PC-9 (cell line): ENCODE measurements at places on chromosomes 5 and 9. TPM values are rescaled to one million over a fixed set of nuclear protein-coding genes. Genes with fewer than 3 reads are reported as not detected.
A peak's percentile ranks its signal among the peaks of the same experiment; 100 is the strongest.

DNA sequence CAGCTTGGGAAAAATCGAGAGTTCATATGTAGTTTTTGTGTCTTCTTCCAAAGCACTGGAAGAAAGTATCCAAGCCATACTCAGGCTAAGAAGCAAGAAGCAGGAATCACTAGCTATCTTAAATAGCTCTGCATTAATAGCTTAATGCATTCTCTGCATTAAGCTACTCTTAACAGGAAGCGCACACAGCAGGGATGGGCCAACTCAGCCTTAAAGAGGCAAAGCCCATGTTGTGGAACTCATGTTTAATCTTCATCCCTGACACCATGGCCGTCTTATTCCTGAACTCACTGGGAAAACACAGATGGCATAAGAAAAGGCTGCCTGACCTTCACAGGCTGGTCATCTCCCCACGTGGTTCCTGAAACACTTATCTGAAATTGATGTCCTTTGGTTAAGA, 18.7 kb upstream of the ICE1 start:
- no peak for DNase-seq
- H3K4me3 ChIP-seq = no peak overlapping the region
- no peaks in the 10 kb centered on the region for H3K36me3 ChIP-seq
- H3K27ac ChIP-seq = no peak overlapping the region

DNA sequence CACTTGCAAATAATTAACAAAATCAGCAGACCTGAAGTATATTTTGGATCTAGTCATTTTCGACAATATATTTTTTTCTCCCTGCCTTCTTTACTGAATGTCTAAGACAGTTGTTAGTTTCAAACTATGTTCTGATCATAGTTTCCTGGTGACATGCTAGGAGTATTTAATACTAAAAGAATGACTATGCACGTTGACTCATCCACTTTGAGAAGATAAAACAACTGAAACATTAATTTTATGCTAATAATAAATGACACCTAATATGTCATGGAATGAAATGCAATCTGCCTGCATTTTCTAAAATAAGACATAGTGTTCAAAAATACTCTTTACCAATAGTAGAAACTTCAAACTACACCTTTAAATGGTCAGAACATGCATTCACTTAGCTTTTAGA, 2123.7 kb upstream of the C9orf72 start:
- no peak overlapping the region for H3K4me3 ChIP-seq
- no peak for DNase-seq
- H3K4me1 ChIP-seq = no peaks in the 10 kb centered on the region

GRCh38 chr9:101574731-101575333, 19.9 kb downstream of the PPP3R2 start:
- no peak overlapping the region for H3K4me3 ChIP-seq
- H3K27ac ChIP-seq = no peak overlapping the region
- no peaks in the 10 kb centered on the region for H3K27me3 ChIP-seq
- H3K4me1 ChIP-seq = no peaks in the 10 kb centered on the region
- no peak for DNase-seq

DNA sequence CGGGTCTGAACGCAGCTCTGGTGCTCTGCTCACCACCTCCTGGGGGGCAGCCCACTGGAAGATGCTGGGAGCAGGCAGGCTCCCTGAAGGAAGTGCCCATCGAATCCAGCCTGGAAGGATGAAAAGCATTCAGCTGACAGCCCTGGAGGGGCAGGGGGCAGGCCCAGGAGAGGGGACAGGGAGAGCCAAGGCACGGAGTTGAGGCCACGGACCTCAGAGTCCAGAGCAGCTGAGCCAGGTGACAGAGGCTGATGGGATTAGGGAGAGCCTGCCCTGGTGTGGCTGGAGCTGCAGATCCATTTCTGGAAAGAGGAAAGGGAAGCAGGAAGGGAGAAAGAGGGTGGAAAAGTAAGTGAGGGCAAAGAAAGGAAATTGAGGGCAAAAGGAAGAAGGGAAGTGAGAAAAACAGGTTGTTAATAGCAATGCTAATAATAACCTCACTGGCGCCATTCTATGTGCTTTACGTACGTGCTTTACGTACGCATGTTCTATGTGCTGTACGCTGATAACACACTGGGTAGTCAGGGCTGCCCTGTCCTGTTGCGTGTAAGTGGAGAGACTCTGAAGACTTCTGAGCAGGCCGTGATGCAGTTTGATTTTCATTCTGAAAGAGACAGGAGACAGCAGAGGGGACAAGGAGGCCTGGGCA, 52.6 kb downstream of the LMX1B start:
- no peaks in the 10 kb centered on the region; the same call in 1 of the 2 replicates for H3K27me3 ChIP-seq
- H3K27ac ChIP-seq = no peak overlapping the region
- peaks cover 39% of the 10 kb centered on the region for H3K4me1 ChIP-seq
- H3K4me3 ChIP-seq = no peak overlapping the region
- H3K36me3 ChIP-seq = no peaks in the 10 kb centered on the region

DNA sequence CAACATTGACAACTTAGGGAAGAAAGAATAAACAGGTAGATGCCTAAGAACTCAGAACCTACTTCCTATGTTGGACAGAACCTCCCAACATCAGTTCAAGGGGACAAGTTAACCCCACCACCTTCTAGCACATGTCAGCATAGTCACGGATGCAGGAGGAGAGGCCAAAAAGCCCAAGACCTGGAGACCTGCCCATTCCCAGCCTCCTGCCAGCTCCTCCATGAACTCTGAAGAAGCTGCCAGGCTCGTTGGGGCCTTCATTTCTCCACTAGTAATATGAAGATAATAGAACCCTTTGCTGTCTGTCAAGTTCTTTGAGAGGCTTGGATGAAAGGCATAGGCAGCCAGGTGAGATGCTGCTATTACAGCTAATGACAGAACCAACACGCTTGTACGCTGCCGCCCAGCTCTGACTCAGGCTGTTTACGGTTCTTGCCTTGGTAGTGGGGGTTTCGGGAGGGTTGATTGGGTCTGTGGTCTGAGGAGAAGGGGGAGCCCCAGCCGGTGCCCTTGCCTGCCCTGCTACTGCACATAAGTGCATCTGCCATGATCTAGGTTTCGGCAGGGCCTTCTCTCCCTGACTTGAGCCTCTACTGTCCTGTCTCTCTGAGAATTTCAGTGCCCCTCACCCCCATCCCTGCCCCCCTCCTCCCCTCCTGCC, 82.2 kb downstream of the NRG2 start:
- H3K27ac ChIP-seq = no peak overlapping the region
- DNase-seq = no peak
- H3K4me1 ChIP-seq = 0 out of 2 replicates have a peak, but pooled peaks cover 7% of the 10 kb centered on the region
- no peaks in the 10 kb centered on the region for H3K36me3 ChIP-seq

GRCh38 chr5:62298118-62298517, 7.9 kb upstream of the KIF2A start:
- H3K27me3 ChIP-seq = no peaks in the 10 kb centered on the region
- no peak for DNase-seq
- H3K4me1 ChIP-seq = peaks cover 18% of the 10 kb centered on the region
- no peak overlapping the region for H3K27ac ChIP-seq
- H3K36me3 ChIP-seq = no peaks in the 10 kb centered on the region
- no peak overlapping the region for H3K4me3 ChIP-seq

DNA sequence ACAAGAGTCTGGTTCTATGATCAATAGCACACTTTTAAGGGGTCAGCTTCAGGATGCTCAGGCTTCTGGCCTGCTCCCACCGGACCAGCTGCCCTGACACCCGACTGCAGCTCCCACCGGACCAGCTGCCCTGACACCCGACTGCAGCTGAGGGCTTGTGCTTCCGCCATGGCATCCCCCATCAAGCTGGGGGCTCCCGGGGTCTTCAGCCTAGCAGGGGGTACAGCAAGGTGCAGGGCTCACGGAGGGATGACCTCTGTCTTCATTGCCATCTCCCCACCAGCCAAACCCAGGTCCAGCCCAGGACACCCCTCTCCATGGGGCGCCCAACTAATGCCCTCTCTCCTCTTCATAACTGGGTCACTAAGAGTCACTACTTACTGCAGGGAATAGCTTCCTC, 1.9 kb downstream of the FLT4 start:
- no peaks in the 10 kb centered on the region for H3K36me3 ChIP-seq
- DNase-seq = no peak
- H3K4me3 ChIP-seq = no peak overlapping the region
- H3K4me1 ChIP-seq = no peaks in the 10 kb centered on the region

DNA sequence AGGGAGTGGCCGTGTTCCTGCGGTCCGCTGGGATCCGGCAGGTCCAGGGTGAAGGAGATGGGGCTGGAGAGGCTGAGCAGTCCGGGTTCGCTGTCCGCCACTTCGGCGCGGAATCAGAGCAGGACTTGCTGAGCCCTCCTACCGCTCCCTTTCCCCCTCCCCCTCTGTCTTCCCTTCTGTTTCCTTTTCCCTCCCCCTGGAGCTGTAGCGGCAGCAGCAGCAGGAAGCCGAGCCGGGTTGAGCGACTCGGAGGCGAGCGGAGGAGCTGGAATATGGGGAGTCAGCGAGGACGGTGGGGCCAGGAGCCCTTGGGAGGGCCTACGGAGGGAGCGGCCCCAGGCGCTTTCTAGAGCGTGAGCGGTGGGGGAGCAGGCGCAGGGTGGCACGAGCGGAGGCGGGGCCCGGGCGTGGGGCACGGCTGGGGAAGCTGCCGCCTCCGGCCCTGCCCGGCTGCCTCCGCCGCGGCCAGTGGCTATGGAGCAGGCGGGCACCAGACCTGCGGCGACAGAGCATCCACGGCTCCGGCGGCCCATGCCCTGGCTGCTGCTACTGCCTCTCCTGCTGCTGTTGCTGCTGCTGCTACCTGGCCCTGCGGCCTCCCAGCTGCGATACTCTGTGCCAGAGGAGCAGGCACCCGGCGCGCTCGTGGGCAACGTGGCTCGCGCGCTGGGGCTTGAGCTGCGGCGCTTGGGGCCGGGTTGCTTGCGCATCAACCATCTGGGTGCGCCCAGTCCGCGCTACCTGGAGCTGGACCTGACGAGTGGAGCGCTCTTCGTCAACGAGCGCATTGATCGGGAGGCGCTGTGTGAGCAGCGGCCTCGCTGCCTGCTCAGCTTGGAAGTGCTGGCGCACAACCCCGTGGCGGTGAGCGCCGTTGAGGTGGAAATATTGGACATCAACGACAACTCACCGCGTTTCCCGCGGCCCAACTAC, at the start of gene PCDHAC2:
PCDHAC2 (plus strand) TSS at position 184 of the 933 bp plus-strand sequence; CDS start at position 475, 291 bp downstream.
- H3K4me1 ChIP-seq = no peaks in the 10 kb centered on the region
- H3K4me3 ChIP-seq = peak within 1 kb of the TSS; percentile 58
- H3K27me3 ChIP-seq = no peaks in the 10 kb centered on the region

- DNase-seq = no peak
- no peak overlapping the region for H3K27ac ChIP-seq
- H3K4me1 ChIP-seq = no peaks in the 10 kb centered on the region; the same call in 1 of the 2 replicates
- no peaks in the 10 kb centered on the region for H3K27me3 ChIP-seq
- H3K36me3 ChIP-seq = no peaks in the 10 kb centered on the region
- no peak overlapping the region for H3K4me3 ChIP-seq
Measured at GRCh38 chr5:143605403-143606005, 202.0 kb upstream of the NR3C1 start.

Gene OTP
- not detected in 2 replicates for total RNA-seq

Gene GPR150
- total RNA-seq = 0.17 TPM in 1 of 2 replicates, not detected in the other

Gene GRXCR2
- not detected in 2 replicates for total RNA-seq
